ENCODE measurements at places on chromosomes 2 and 18.

DNA sequence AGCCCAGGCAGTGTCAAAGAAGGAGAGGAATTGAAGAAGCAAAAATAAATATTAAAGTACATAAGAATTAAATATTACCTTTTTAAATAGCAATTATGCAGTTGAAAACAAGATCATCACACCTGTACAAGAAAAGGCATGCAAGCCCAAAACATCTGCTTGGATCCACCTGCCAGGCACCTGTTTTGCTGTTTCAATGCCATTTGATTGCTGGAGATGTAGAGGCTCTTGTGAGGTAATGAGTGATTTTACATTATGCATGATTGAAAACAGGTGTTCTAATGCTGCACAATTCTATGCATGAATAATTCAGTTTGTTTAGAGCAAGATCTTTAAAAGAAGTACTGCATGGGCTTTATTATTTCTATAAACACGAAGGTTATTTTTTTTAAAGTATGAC, 700.6 kb upstream of the ZEB2 start:
- no peak for DNase-seq

GRCh38 chr2:120642646-120643045, 93.0 kb upstream of the GLI2 start:
- DNase-seq = no peak

- no peak for DNase-seq
These were observed 27.6 kb downstream of the PAX8 start for GRCh38 chr2:113251118-113251517.

DNA sequence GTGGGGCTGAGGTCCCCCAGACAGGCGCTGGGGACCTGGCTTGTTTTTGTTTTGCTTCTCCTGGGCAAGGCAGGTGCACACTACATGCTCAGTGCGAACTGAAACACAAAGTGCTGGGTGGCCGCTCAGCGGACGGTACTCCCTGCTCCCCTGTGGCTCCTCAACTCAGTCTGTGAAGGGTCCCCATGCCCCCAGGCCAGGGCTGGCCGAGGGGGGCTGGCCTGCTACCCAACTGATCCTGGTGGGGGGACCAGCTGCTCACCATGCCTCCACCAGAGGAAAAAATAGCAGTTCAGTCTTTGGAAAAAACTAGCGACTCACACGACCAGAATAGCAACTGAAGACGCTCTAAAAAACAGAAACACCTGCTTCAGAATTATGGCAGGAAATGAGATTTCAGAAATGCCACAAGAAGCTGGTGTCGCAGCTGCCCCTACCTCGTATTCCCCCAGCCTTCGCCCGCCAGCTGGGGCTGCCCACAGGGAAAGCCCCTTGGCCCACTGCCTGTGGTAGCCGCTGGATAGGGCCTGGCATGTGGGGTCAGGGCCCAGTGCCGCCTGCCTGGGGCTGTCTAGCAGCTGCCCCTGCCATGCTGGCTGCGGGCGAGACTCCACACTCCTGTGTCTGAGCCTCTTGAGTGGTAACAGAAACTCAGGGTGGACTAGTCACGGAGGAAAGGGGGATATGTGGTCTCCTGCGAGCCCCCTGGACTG, 43.7 kb downstream of the MEX3C start:
- DNase-seq = no peak

- no peak for DNase-seq
These were observed 394.3 kb upstream of the ETAA1 start for GRCh38 chr2:67002618-67003371.

DNA sequence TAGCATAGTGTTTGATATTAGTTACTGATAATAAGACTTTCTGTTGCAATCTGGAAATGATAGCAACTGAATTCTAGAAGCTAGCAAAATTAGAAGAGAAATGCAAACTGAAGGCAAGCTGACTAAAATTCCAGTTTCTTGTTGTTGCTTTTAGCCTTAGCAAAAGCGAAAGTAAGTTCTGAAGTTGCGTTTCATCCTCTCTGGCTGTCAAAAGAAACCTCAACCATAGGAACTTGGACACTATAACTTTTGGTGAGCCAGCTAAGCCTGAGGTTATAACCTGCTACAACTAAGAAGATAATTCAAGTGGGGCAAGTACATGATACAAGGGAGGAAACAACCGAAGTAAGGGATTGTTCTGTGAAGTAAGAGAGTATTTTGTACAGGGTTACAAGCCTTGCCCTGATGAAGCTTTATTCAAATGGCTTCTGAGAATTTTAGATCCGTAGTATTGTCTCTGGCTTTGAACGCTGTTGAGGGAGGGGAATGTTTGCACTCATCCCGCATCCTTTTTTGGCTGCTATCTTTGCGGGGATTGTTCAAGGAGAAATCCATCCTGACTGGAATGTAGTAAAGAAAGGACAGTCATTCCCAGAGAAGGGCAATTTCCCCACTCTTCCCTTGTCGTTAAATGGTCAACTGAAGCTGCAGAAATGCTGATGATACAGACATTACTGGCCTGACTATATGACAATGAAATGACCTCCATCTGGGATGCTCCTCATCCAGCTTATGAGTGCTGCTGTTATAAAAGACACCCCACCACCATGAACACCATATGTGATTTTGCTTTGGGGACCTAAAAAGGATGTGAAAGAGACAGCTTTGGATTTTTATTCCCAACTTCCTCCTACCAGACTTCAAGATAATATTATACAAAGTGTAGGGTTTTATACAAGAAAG, 7.0 kb upstream of the TMX3 start:
- no peak for DNase-seq

GRCh38 chr18:62288665-62289008, 36.5 kb upstream of the TNFRSF11A start:
- DNase-seq = no peak

DNA sequence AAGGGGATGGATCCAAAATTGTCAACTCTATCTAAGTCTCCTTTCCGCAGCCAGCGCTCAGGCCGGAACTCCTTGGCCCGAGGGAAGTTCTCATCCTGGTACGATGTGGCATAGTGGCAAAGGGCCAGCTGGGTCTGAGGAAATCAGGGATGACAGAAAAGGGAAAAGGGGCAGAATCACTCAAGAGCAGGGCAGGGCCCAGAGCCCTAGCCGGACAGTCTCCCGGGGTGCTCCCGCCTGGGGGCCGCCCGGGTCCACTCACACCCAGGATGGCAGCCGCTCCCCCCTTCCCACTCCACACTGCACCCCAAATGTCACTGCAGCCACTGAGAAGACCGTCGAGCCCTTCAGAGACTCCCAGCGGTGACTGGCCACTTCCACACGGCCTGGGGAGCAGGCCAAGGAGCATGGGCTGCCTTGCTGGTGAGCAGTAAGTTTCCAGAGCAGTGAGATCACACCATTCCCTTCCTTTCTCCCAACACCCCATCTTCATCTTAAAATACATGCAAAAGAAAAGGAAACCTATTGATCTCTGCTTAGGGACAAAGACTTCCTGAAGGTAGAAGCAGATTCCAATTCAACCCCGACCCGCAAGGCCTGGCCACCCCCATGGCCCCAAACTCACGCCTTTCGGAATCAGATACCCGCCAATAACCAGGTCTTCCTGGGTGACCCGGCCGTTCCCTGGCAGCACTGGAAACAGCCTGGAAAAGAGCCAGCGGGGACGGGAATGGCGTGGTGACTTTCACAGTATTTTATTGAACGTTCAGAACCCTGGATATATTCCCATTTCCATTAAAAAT, 26.7 kb downstream of the CYP27C1 start:
- no peak for DNase-seq

Data from stimulated activated CD4-positive, alpha-beta T cell treated with anti-CD3 and anti-CD28 coated beads, Interleukin-1b, Interleukin-23, amount 100 ng/mL, for 1 hour (primary cell).